ENCODE measurements at places on chromosomes 11 and 22.

DNA sequence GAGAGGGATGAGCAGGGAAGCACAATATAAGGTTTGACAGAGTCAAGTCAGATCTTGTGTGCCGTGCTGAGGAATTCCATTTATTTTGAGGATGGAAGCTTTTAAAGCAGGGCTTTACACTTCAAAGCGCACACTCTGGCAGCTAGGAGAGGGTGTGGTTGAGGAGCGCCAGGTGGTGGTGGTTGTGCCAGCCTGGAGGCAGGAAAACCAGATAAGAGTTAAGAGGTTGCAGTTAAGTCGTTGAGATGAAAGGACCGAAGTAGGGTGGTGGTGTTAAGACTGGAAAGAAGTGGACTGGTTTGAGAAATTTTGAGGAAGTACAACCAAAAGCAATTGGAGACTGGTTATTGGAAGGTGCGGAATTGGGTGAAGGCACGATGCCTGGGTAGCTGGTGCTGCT is 231.6 kb upstream of the TBCEL start:
- DNase-seq: no peak

DNA sequence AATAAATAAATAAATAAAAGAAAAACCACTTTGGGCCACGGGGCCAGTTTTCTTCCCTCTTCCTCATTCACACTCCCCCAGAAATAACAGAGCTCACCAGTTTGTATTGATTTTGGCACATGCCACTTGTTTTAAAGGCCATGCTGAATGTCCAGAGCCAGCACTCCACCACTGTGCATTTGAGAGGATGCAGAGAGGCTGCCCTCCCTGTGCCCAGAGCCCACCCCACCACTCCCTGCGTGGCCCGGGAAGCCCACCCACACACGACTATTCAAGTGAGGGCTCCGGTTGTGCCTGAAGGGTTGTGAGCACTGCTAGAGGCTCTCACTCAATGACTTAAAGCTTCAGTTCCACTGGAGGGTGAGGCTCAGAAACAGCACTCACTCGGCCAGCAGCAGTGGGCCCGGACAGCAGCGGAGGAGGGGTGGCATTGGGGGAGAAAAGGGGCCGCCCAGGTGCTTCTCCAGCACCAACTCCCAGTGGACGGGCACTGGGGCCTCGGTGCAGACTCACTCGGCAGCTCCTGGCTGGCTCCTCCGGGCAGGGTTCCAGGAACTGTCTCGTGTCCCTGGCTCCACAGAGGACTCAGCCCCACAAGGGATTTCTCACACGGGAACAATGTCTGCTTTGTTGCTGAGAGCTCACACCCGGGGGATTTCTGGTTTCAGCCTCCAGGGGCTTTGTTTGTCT is 112.7 kb downstream of the SHANK2 start:
- DNase-seq: no peak

DNA sequence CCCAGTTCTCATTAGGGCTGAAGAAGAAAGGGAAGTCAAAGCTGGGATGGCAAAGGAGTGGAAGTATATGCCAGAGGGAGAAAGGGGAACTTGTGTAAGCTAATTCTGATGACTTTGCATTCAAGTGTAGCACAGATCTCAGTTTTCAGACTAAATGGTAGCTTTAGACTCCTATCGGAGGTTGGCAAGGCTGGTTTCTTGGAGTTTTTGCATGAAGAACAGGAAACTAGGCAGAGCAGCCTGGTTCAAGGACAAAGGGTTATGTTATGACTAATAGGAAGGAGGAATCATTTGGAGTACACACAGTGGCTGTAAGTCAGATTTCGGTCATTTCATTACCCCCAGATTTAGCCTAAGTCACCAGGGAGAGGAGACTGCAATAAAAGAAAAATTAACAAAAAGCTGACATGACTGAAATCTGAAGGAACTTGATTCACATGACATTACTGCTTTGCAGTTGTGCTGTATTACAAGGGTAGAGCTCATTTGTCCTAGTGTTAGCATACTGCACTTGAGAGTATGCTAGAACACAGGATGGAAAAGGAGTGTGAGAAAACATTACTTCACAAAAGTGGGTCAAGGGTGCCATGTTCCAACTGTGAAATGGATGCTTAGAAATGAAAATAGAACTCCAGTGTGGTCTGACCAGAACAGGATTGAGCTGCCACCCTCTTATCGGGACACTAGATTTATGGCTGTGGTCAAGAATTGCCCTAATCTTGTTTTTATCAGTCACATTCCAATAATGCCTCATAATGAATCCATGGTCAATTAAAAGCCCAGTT is 23.6 kb downstream of the ADM start:
- no peak for DNase-seq

- no peak for DNase-seq
These were observed 42.5 kb downstream of the TMPRSS5 start for GRCh38 chr11:113663567-113663966.

GRCh38 chr22:50102946-50103345 is 13.1 kb downstream of the MOV10L1 start:
- no peak for DNase-seq

DNA sequence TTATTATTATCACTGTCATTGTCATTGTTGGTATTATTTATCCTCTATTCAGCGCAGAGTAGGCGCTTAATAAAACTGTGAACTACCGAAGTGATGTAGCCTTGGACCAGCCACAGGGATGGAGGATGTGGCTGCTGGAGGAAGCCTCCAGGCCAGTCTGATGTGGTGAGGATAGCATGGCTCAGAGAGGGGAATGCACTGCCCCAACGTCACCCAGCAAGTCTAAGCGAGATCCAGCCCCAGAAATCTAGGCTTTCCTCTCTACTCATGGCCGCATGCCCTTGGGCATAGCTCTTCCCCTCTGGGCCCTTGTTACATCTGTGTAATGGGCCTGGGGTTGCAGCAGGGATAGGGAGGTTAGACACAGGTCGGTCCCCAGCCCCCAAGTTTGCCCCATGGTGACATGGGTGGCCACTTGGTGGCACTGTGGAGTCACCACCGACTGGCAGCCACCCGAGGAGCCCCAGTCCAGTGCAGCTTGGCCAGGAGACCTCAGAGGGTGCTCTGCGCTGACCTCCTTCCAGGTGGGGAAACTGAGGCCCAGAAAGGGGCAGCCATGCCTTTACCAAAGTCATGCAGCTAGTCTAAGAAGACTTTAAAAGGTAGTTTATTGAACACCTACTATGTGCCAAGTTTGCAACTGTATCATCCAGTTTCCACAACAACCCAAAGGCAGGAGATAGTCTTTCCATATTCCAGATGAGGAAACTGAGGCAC is 395.7 kb downstream of the MN1 start:
- DNase-seq: no peak

- DNase-seq: no peak
These were observed 1480.8 kb downstream of the BRD1 start for GRCh38 chr22:48346911-48347310.

GRCh38 chr22:44964722-44965078 is 45.1 kb downstream of the PHF21B start:
- no peak for DNase-seq

DNA sequence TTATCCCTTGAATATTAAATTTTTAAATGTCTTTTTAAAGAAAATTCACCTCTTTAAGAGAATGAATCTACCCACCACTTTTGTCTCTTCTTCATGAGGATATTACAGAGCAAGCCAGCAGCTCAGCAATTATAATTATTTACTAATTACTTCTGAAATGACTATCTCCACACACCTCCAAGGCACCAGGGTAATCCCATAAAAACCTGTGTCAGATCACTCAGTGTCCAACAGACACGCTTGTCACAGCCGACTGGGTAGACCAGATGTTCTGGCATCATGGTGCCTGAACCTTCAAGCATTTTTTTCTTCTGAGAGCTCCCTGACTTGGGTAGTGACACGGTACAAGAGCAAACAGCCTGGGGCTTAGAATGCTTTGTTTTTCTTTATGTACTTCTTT is 61.4 kb downstream of the EFCAB6 start:
- no peak for DNase-seq

DNA sequence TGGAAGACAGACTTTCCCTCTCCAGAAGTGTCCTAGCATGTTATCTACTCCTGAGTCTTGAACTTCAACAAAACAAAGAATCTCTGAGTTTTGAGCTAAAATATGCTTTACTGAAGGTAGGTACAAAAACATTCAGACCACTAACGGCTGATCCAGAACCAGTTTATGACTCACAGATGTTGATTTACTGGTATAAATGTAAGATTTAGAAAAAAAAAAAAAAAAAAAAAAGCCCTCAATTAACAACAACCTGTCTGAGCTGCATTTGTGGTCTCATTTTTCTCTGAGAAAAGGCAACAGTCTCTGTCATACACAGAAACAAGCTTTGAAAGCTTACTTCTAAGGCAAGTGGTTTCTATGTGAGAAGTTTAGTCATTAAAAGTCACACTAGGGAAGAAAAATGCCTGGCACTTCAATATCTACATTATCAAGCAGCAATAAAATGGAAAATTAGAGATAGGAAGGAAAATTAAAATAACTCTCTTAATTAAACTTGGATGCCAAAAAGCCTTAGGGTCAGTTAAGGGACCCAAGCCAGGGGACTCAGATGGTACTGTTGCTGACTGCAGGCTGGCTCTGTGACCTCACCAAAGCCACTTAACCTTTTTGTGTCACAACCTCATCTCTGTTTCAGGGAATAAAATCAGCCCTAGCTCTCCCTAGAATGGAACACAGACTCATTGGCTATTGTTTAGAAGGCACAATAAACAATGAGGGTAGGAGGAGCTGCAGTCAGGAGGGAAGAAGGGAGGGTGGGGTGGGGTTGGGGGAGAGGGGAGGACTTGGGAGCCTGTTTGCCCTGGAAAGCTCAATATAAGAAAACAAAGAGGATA is 61.7 kb downstream of the ETS1 start:
- DNase-seq: no peak

DNA sequence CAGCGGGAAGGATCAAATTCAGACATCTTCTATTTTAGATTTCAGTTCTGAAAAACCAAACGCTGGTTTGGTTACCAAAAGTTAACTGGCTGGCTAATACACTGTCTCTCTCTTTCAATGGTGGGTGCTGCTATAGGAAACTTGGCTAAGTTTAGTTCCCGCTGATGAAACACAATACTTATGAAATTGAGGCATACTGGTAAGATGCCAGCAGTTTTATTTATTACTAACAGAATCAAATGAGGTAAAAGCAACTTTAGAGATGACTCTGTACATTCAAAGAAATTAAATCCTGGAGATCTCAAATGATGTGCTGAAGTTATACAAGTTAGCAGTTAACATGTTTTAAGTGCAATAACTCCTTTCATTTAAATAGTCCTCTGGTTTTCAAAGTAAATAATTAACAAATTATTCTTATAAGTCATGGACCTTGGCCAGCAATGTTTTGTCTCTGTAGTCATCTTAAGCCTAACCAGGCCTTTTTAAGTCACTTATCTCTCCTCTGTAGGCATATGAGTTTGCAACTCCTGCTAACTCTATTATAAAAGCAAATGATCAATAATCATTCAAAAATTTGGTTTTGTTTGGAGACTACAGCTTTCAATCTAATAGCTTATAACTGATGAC is 54.8 kb downstream of the PAK1 start:
- no peak for DNase-seq
